ENCODE measurements at places on chromosomes 5 and 9.
A peak's percentile ranks its signal among the peaks of the same experiment; 100 is the strongest.

DNA sequence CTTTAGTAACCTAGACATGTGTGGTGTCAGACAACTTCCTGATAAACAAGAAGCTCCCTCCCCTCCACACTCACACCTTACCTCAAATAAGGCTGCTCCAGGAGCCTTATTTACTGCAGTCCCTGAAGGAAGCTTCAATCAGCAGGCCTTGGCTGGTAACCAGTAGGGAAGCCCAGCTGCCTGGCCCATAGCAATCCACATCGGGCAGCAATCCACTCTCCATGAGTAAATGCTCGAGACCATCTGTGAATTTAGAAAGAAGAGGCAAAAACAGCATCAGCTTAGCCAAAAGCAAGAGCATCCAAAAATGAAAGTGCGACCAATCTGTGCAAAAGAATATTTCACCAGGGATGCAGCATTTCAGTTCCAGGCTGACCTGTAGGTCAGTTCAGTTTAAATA, 213.3 kb upstream of the TUSC1 start:
- DNase-seq: no peak

GRCh38 chr5:146306838-146307237, 31.8 kb upstream of the POU4F3 start:
- DNase-seq: no peak

GRCh38 chr9:70398145-70398556, 16.3 kb downstream of the KLF9 start:
- DNase-seq: no peak

DNA sequence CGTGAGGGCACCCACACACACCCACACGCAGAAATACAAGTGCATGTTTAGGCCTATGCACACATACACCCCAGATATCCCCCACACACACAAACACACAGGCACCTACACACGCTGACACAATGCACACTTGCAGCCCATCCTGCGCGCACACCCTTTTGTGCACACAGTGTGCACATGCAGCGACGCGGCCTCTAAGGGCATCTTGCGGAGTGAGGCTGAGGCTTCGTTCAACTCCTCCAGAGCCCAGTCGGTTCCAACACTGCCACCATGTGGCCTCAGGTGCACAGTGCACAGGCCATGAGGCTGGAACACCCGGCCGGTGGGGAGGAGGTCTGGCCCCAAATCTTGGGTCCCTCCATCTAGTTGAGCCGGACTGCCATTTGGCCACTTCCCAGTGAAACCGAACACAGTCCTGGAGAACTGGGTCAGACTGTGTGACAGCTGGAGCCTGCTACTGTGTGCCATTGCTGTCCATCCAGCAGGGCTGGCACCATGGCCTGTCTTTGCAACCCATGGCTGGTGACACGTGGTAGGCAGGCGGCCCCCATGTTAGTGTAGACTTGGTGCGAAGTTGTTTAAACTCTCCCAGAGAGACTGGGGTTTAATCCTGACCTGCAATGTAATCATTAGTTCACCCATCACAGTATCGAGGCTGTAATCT, 97.7 kb upstream of the MVB12B start:
- DNase-seq: no peak

- DNase-seq: no peak
Observed at GRCh38 chr9:72132052-72132451, 17.2 kb upstream of the GDA start.

DNA sequence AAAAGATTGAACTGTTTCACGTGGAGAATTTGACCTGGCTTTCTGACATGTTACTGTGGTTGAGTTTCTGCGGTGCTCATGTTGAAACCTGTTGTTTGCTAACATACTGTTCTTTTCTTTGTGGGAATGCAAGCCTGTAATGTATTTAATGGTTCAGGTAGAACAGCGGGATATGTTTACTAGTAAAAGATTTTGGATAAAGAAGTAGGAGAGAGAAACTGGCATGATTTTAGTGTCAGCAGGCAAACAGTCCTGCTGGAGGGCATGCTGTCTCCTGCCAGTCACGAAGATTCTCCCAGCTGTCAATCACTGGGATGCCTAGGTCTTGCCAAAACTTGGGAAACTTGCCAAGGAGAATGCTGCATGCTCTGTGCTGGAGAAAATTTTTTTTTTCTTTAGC, 263.5 kb downstream of the TAF11L14 start:
- DNase-seq: no peak

DNA sequence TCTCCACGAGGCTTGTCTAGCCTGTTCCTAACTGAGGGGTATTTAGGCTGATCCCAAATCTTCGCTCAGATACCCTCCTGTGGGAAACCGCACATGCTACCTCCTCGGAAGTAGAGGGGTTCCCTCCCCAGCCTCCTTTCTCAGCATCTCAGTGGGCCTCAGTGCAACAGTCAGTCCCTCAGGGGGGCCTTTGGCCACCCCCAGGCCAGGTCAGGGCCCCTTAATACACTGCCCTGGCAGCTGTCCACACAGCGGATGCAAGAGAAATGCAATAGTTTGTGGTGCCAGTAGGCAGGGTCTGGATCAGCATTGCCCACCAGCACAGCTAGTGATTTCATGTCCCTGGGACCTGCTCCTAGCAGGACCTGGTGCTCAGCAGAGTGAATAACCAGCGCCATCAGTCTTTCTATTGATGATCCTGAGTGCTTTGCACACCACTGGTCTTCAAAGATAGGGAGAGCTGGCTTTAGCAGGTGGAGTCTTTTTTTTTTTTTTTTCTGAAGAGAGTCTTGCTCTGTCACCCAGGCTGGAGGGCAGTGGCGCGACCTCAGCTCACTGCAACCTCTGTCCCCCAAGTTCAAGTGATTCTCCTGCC, 7.5 kb downstream of the PLPP7 start:
- no peak for DNase-seq

- no peak for DNase-seq
Observed at GRCh38 chr5:68371607-68372006, 156.1 kb downstream of the PIK3R1 start.

DNA sequence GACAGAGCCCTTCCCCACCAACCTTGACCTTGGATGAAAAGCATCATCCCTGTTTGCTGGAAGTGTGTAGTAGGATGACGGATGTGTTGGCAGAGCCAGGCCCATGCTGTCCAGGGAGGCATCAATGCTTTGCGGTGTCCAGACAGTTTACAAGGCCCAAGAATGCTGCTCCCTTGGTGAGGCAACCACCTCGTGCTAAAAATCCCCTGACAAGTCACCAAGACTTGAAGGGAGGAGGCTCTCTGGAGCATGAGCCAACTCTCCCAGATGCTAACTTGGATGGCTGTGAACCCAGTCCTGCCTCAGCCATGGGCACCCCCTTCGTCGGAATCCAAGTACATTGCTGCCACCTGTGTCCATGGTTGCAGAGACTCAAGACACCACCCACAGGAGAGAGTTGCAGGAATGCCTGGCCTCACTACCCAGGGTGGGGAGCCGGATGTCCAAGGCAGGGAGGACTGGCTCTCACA, 9.5 kb upstream of the NKD2 start:
- DNase-seq: no peak

- DNase-seq: no peak
Observed at GRCh38 chr9:137391411-137391754, 31.6 kb downstream of the EXD3 start.

DNA sequence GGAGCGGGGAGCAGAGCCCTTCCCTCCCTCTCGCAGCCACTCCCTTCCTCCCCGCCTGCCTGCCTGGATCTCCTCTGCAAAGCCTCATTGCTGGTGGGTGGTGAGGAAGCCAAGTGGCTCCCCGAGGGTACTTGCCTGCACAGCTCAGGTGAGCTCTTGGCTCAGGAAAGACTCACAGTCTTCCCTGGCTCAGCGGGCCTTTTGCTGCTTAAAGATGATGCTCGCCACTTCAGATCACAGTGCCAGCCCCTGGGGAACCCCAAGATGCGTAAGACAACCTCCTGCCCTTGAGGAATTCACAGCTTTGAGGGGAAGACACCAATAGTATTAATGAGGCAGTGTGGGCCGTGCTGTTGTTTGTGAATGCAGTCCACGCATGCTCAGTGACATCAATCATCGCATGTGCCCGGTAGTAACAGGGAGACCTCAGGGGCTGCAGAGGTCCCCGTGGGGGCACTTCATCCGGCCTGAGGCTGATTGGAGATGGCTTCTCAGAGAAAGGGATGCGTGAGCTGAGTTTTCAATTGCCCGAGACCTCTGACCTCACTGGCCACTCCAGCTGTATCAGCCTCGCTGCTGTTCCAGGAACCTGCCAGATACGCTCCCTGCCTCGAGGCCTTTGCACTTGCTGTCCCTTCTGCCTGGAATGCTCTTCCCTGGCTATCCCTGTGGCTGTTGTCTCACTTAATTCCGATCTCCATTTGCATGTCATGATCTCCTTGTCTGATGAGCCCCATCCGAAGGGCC, 36.8 kb downstream of the ERGIC1 start:
- no peak for DNase-seq

GRCh38 chr9:134497283-134497860, 144.2 kb upstream of the COL5A1 start:
- no peak for DNase-seq

DNA sequence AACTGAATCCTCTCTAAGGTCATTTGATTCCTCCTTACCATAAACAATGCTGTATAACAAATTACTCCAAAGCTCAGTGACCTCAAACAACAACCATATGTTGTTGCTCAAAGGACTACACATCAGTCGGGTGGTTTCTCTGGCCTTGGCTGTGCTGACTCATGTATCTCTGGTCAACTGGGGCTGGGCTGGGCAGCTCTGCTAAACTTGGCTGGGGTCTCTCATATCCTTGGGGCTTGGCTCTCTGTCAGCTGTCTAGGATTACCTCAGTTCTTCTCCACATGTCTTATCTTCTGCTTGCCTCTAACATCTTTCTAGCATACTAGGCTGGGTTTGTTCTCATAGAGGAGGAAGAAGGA, 86.4 kb downstream of the GALNT10 start:
- DNase-seq: peak; percentile 7

DNA sequence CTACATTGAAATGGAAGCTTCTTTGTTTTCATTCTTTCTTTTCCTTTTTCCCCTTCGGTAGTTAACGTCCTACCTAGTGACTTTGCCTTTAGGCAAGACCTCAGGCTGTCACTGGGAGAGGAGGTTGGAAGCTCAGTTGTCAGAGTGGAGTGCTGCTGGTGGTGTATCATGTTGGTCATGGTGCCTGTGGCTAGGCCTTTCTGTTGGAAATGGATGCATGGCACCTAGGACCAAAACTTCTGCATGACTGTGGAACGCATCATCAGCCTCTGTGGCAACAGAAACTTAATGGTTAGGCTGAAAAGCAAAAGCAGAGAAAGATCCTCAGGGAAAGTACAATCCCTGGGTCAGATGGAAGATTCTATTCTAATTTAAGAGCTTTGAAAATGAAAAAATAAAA, 57.9 kb downstream of the OSTF1 start:
- no peak for DNase-seq

DNA sequence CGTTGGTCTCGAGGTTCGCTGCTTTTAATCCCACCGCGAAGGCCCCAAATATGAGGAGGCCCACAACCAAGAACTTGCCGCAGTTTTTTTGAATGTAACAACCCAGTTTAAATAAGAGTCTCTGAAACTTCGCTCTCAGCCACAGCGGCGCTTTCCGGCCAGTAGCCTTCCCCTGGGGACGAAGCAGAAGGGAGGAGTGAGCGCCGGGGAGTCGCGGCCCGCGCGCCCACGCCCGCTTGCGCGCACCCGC, 10.4 kb downstream of the PTCH1 start:
- DNase-seq: no peak

Measured in esophagus squamous epithelium (tissue), 5 donors.